ENCODE measurements at places on chromosomes 1 and 21.

DNA sequence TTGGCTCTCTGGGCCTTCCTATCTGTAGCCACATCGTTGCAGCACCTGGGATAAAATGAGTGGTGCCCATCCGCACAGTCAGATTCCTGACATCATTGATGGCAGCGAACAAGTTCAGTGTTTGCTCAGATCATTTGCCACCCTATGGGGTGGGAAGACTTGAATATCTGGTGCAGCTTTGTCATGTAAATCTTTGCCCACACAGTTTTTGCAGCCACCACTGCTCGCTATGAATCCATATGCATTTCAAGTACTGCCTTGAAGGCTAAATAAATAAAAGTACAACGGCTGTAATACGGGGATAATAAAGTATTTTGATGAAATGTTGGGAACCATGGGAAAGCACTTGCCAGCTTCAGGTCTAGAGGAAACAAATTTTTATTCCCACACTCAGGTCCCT lies 56.3 kb upstream of the COA6 start:
- DNase-seq: no peak

GRCh38 chr1:33724348-33724747 lies 139.5 kb upstream of the HMGB4 start:
- no peak for DNase-seq

- DNase-seq: peak; percentile 23
Observed at GRCh38 chr1:199550199-199551065, 477.1 kb upstream of the NR5A2 start.

GRCh38 chr1:236016782-236017400 lies 48.0 kb downstream of the NID1 start:
- peak; percentile 80 for DNase-seq

DNA sequence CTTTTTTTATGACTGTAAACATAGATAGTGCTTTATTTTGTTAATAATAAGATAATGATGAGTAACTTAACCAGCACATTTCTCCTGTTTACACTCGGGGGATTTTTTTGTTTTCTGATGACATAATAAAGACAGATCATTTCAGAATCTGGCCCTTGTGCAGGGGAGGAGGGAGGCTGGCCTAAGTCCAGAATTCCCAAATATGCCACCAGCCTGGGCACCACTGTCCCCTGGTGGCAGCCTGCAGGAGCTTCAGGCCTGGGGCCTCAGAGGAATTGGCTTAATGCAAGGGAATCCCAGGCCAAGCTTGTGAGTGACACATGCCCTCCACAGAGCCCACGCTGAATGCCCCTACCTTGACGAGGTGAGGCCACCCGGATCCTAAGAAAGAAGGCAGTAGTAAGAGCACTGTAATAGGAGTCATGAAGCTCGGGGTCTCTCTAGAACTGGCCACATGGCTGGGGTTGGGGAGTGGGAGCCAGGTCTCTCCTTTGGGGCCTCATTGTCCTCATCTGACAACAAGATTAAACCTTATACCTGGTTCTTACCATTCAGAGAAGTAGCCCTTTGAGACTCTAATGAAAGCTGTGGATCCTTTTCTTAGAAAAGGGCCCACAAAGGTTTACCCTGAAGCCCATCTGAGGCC lies 24.1 kb downstream of the ETNK2 start:
- DNase-seq: peak; percentile 87

- no peak for DNase-seq
Observed at GRCh38 chr1:169739980-169740379, 6.1 kb upstream of the SELE start.

- no peak for DNase-seq
Observed at GRCh38 chr1:67004176-67004575, 49.8 kb downstream of the SLC35D1 start.

- DNase-seq: no peak
Observed at GRCh38 chr1:104807590-104807989, 1057.9 kb downstream of the AMY1C start.
